ENCODE measurements at places on chromosomes 7 and 10.

DNA sequence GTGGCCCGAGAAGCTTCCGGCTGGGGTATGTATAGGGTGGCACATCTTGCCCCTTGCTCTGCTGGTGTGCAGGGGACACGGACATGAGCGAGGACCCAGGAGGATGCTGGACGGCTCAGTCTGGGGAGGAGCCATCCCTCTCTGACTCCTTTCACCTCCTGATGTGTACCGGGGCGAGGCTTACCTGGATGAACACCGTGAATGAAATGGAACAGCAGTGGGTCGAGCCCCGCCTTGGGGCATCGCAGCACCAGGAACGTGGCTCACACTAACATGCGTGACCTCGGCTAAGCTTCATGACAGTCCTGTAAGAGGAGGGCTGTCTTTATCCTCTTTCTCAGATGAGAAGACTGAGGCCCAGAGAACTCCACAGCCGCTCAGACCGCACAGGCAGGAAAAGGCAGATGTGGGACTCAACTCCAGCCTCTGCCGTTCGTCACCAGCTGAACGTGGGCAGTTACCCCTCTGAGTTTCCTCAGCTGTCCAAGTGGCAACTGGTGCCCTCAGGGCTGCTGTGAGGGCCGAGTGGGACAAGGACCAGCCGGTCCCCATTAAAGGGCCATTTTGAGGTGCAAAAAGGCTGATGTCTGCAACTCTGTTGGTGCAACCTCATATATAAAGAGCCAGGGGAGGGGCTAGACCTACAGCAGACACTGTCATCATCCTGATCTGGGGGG, 54.5 kb downstream of the INSIG1 start:
- DNase-seq: no peak

DNA sequence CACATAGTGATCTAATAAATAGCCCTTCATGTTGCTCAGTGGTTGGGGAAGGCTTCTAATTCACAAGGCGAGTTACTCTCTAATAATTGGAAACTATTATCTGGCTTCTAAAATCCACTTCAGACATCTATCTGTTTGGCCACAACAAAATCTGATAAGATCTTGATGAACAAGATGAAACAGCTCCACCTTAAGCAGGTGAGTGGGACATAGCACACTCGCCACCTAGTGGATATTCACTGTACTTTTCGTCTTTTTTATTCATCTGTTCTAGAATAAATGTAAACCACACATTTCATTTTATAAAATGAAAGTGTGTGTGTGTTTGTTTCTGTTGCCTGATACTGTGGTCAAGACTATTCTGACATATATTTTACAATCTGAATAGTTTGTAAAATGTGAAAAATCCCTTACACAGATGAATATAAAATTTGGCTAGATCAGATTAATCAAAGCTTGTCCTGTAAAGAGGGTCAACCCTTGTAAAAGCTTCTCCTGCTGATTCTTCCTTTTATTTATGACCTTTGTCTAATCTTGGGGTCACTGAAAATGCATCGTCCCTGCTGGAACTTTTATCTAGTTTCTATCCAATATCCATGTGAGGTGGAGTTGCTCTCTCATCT, 26.5 kb upstream of the CNTNAP2 start:
- DNase-seq: no peak

DNA sequence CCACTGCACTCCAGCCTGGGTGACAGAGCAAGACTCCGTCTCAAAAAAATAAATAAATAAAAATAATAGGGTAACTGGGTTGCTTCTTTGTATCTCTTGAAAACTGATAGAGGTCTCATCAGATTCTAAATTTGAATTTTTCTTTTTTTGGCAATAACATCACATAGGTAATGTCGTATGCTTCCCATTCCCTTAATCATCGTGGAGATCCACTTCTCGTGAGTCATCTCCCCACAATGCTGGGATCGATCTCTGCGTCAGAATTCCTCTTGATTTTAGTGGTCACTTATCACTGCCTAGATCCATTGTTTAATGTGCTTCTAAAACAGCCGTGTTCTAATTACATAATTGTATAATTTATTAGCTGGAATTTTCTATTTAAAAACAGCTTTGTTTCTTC, 70.5 kb upstream of the DNAJB6 start:
- DNase-seq: no peak

DNA sequence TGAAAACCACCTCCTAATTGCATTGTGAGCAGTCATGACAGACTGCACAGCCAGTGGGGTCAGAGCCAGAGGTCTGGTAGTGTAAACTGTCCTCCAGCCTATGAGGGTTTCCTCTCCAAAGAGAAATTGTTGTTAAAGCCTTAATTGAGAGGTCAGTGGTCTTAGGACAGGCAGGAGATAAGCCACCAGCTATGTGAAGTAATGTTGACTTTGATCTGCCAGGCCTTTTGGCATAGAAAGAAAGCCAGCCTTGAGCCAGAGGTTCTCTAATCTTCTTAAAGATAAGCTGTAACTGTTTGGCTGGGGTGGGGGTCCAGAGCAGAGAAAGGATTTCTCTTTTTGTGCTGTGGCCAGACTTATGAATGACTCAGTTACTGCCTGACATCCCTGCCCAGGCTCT, 248.4 kb downstream of the WDR11 start:
- no peak for DNase-seq

GRCh38 chr10:102283488-102283887, 38.2 kb downstream of the GBF1 start:
- DNase-seq: no peak

- DNase-seq: no peak
These were observed 34.5 kb downstream of the LAMB1 start for GRCh38 chr7:107968449-107968848.

GRCh38 chr10:22670788-22671187, 43.6 kb downstream of the PIP4K2A start:
- DNase-seq: peak; percentile 8

GRCh38 chr7:35446091-35446490, 192.2 kb upstream of the TBX20 start:
- DNase-seq: no peak

GRCh38 chr10:101901340-101901739, 57.7 kb upstream of the KCNIP2 start:
- DNase-seq: no peak

GRCh38 chr7:27046854-27047549, 48.8 kb downstream of the HOXA1 start:
- DNase-seq: no peak
